ENCODE measurements at places on chromosomes 6 and 20.

DNA sequence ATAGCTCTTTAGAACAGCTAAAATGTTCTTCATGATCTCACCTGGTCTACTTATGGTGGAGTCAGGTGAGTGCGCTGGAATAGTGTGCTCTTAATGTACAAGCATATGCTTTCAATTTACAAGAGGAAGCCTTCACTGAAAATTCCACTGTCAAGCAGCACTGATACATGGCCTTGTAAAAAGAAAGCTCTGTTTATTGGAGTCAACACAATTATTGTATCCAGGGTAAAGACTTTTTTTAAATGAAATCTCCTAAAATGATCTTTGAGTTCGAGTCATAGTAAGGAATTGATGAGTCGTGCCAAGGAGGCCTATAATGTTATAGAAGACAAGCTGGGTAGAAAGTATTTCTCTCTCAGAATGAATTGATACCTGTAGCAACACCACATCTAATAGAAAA lies 41.6 kb upstream of the CARMIL1 start:
- DNase-seq: no peak

GRCh38 chr6:166957087-166957804 lies 896 bp upstream of the RNASET2 start:
- peak; percentile 69 for DNase-seq

- DNase-seq: no peak
These were observed 33.3 kb downstream of the ITCH start for GRCh38 chr20:34396408-34396807.

DNA sequence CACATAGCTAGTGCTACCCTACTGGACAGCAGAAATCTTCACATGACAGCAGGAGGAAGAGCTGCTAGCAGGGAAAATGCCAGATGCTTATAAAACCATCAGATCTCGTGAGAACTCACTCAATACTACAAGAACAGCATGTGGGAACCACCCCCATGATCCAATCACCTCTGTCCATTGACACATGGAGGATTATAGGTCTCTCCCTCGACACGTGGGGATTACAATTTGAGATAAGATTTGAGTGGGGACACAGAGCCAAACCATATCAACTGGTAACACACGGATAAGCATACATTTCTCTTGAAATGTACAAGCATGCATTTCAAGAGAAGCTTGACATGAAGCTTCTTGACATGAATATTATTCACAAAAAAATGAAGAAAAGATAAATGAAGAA lies 64.1 kb downstream of the MMS22L start:
- DNase-seq: no peak

GRCh38 chr6:5073992-5074391 lies 11.1 kb upstream of the PPP1R3G start:
- DNase-seq: no peak

DNA sequence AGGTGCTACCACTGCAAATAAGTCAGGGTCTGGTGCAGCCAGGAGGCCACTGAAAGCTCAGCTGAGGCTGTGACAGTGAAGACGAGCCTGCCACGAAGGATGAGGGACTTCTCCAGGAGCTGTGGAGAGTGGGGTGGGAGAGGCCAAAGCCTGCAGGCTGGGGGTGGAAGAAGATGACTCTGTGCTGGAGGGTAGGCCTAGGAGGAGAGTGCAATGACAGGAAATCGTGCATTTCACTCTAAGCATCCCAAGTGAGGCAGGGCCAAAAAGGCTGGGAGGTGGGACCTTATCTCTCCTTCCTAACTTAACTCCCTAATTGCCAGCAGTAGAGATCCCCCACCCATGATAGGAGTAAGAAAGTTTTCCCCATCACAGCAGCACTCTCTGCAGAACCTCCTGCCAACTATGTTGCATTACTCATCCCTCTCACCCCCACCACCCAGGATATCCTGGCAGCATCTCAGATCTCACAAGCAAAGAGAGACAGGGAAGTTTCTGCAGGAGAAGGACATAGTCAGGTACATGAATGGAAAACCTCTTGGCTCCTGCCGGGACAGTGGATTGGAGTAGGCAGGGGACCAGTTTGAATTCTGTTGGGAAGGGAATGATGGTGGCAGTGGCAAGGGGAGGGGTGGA lies 466.2 kb downstream of the CDH26 start:
- DNase-seq: no peak

DNA sequence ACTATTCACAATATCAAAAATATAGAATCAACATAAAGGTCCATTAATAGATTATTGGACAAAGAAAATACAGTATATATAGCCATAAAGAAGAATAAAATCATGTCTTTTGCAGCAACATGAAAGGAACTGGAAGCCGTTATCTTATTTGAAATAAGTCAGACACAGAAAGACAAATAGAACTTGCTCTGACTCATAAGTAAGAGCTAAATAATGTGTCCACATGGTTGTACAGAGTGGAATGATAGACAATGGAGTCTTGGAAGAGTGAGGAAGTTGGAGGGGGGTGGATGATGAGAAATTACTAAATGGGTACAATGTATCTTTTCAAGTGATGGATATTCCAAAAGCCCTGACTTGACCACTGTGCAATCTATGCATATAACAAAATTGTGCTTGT lies 613.5 kb downstream of the PHF3 start:
- DNase-seq: no peak

- no peak for DNase-seq
These were observed 106.2 kb downstream of the ERMARD start for GRCh38 chr6:169857343-169858292.

DNA sequence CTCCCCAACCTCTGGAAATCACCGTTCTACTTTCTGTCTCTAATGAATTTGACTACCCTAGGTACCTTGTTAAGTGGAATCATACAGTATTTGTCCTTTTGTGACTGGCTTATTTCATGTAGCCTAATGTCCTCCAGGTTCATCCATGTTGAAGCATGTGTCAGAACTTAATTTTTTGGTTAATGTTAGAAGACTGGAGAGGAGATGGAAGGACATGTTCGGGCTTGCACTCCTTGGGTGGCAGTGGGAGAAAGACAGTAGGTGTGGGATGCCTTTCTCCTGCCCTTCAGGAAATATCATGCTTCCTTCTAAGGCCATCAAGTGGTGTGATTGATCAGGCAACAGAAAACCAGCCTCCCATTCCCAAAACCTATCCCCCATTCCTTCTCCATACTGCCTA lies 61.1 kb upstream of the RNF144B start:
- DNase-seq: no peak

- no peak for DNase-seq
These were observed 15.9 kb upstream of the TBC1D20 start for GRCh38 chr20:478010-478948.

DNA sequence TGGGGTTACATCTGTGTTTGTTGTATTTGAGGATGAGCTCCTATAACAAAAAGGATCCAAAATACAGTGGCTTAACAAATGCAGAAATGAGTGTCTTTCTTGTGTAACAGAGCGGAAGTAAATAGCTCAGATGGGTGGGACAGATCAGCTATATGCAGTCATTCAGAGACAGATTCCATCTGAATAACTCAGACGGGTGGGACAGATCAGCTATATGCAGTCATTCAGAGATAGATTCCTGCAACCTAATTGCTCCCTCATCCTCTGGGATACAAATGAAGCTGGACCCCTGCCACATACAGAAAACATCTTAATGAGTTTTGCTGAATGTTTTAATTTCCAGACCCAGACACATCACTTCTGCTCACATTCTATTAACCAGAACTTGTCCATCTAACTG lies 332.3 kb downstream of the BCKDHB start:
- DNase-seq: no peak

DNA sequence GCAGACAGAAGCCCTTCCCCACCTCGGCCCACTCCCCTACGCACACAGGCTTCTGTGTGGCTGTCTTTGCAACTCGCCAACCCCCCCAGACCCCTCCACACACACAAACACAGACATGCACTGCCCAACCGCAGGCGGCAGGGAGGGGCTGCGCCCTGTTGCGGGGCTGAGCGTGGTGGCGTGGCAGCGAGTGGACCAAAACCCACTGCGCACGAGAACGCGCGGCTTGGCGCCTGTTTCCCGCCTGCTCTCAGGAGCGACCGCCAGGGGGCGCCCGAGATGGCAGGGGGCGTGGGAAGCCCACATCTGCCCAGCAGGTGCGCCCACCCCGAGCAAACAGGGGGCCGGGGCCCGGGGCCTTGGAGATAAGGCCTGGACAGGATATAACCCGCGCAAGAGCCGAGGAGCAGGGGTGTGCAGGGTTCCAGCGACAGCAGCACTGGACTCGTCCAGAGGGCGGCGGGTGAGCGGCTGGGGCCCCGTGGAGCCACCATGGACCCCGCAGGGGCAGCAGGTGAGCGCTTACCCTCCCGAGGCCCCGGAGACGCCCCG lies at the start of gene RBPJL:
Gene RBPJL, plus strand, starts transcription at position 410 of the 552 bp plus-strand sequence. Its CDS starts 83 bp downstream, at position 493.
- DNase-seq: peak; percentile 70

GRCh38 chr6:131868836-131869235 lies 61.0 kb downstream of the ENPP1 start:
- no peak for DNase-seq

GRCh38 chr20:52047811-52048764 lies 143.5 kb downstream of the ZFP64 start:
- peak; percentile 26 for DNase-seq

DNA sequence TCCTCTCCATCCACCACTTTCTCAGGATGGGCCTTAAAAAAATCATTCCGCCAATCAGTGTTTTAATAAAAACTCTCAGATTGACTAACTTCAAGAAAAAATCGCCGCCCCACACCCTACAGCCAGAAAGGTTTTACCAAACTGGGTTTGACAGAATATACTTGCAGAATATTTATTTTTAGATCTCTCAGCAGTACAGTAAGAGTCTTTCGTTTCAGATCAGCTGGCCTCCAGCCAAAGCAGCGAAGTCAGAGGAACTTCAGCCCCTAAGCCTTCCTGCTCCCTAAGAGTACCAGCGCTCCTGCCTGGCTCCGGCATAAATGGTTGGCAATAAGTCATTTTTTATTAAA lies 24.7 kb downstream of the TBC1D7 start:
- DNase-seq: peak; percentile 76

DNA sequence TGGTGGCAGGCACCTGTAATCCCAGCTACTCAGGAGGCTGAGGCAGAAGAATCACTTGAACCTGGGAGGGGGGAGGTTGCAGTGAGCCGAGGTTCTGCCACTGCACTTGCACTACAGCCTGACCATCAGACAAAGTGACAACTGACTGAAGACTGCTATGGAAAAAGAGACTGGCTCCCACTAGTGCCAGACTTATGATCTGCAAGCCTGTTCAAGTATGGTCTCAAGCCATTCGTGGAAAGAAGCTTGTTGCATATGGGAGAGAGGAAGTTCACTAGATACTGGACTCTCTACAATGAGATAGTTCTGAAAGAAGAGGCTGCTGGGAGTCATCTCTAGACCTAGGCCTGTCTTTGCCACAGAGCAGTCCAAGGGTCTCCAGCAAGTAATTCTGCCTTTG lies 26.7 kb downstream of the MDN1 start:
- peak; percentile 52 for DNase-seq

DNA sequence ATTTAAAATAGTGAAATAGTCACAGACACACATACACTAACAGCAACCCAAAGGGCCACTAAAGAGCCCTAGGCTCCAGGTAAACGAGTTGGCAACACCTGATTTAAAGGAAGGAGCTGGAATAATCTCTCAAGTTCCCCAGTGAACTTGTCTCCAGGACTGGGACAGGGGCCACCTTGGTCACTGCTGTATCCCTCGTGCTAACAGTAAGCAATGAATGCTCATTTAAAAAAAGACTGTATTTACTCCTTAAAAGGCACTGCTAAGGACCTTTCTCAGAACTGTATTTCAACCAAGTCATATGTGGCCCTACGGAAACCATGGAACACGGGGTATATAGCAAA lies 1.3 kb downstream of the DIDO1 start:
- DNase-seq: no peak

DNA sequence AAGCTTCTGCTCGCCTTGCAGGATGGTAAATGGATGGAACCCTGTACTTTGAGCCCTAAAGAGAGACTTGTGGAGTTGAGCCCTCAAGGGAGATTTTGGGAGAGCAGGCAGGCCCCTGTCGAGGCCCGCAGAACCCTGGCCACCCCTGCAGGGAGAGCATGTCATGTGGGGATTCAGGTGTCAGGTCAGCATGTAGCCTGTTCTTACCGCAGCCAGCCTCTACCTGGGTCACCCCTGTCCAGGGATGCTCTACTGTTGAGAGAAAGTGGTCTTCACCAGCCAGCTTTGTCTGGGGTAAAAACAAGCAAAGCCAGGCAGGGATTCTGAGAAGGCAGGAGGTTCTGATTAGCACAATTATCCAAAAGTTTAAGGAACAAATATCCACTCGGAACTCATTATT lies 55.6 kb upstream of the PROKR2 start:
- no peak for DNase-seq

GRCh38 chr6:169112483-169113320 lies 140.9 kb downstream of the THBS2 start:
- DNase-seq: no peak

DNA sequence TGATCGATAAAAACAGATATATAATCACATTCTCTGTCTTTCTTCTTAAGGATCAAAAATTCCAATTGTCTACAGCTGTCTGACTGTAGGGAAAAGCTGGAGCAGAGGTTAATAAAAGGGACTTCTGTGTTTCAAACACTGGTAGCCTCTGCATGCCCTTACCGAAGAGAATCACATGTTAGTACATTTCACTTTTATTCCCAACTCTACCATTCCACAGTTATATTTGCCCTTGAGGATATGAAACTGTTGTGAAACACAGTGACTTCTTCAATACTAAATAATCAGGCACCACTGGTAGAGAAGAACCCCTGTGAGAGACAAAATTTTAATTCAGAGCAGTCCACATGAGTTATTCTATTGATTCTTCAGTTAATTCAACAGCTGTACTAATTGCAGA lies 1187.3 kb upstream of the CITED2 start:
- DNase-seq: no peak

DNA sequence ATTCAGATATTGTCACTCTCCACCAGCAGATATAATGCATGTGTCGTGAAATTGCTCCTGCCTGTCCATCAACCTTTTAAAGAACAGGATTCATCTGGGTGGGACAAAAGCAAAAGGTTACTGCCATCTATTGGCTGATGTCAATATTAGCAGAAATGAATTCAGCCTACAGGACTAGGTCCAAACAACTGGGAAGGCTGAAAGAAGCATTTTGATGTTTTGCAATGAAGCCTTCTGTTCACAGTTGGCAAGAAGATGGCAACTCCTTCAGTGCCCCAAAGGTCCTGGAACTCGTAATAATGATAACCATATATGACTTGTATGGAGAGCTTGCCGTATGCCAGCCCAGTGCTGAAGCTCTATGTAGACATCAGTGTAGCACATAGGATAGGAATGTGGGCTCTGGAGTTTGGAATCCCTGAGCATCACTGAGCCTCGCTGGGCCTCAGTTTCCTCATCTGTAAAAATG lies 7.5 kb downstream of the BCAS1 start:
- DNase-seq: peak; percentile 64

DNA sequence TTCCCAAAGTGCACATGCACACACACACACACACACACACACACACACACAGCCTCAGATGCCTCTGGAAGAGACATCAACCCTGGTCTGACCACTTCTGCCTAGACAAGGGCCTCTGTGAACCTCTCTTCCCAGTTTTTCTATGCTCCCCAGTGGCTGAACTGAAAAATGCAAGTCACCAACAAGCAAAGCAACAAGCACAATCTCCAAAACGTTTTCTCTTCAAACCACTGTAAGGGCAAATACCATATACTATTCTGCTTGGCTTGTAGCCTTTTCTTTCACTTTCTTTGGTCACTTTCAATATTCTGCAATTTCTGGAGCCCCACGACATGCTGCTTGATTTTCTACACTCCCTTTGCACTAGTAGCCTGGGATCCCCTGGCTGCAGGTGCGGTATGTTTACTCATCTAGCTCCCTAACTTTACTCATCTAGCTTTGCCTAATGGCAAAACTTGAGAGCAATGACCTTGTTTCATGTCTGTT lies 121.4 kb upstream of the DST start:
- peak; percentile 25 for DNase-seq

GRCh38 chr6:111951497-111952085 lies 78.3 kb upstream of the FYN start:
- no peak for DNase-seq
